ENCODE measurements at places on chromosomes 13 and 19.

DNA sequence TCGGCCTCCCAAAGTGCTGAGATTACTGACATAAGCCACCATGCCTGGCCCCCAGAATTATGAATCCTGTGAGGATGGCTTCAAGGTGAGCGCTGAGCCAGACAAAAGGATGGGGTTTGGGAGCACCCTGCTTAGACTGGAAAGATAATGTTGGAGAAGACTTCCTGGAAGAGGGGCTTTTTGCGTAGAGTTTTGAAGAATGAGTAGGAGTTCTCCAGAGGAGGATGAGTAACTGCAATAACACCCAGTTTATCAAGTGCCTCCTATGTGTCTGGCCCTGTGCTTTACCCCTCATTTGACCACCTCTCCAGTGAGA is 641 bp upstream of the GDF15 start:
- no peak for DNase-seq

GRCh38 chr19:4368128-4368820 is 24.9 kb downstream of the MPND start:
- DNase-seq, result peak; percentile 47

- no peak for DNase-seq
Measured at GRCh38 chr13:19952850-19953249, 5.7 kb upstream of the ZMYM2 start.

GRCh38 chr13:27309401-27309958 is 38.9 kb downstream of the RASL11A start:
- DNase-seq, result no peak

DNA sequence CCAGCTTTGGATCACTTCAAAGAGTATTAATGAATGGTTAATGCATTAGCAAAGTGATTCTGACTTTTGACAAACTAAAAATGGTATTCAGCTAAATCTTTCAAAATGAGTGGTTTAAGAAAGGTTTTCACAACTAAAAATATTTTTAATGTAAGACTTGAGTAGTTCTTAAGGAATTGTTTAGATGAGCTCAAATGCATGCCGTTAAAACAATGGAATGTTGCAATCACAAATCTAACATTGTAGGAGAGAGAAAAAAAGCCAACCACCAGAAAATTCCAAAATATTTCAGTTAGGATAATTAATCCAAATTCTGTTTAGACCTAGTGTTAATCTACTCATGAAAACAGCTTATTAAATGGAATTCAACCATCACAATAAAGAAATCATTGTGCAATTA is 1044.8 kb upstream of the SLC10A2 start:
- no peak for DNase-seq
